CD4-positive, alpha-beta T cell treated with Interleukin-10 for 1 hour (primary cell): ENCODE measurements at places on chromosomes 2 and 18.

DNA sequence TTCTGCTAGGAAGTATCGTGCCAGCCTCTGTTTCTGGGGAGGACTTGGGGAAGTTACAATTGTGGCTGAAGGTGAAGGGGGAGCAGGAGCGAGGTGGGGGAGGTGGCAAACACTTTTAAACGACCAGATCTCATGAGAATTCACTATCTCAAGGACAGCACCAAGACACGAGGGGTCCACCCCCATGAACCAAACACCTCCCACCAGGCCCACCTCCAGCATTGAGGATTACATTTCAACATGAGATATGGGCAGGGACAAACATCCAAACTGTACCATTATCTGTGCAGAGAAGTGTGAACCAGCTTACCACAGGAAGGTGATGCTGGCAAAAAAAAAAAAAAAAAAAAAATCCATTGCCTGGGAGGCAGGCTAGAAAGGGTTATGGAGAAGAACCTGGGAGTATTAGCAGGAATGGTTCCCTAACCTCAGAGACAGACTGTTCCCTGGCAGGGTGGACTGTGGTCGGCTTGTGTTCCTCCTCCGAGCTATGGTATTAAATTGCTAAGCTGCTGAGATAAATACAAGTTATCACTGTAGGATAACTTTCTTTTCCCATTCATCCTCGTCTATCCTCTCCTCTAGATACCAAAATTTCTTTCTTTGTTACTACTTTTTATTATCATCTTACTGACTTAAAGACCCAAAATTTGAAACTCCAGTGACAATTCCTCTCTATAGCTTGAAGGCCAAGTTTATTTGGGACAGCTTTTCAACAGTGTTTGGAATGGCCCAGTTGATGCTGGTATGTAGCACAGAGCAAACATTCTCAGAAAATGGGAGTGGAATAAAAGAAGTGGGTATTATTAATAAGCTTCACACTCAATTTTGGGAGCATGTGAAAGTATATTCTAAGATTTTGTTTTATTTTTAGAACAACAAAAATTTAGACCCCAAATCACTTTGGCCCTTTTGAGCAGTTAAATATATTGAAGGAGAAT is 73.7 kb upstream of the MAP3K20 start:
- DNase-seq, result no peak

DNA sequence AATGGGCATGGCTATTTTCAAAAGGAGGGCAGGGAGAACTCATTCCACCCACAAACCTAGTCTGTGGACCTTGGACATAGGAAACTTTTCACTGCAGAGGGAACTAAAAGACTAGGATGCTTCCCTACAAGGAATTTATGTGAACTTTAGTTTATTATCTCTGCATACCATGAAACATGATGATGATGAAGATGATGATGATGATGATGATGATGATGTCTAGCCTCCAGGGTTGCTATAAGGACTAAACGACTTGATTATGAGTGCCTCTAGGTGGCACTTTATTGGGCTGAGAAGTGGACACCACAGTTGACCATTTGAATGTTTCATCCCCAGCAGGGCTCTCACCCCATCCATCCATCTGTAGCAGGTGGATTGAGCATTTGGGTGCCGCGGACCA is 260.0 kb upstream of the TCF4 start:
- DNase-seq, result no peak

GRCh38 chr18:59079264-59079663 is 60.4 kb upstream of the SEC11C start:
- DNase-seq, result no peak

- DNase-seq, result peak; percentile 65
Measured at GRCh38 chr2:111702119-111702803, 181.7 kb downstream of the ANAPC1 start.

GRCh38 chr2:65049010-65049639 is 7.1 kb upstream of the CEP68 start:
- no peak for DNase-seq

GRCh38 chr18:47381975-47382570 is 130.6 kb upstream of the SKOR2 start:
- DNase-seq, result no peak

GRCh38 chr2:41909584-41909983 is 138.2 kb upstream of the PKDCC start:
- no peak for DNase-seq

GRCh38 chr18:22330508-22330907 is 87.2 kb downstream of the CTAGE1 start:
- DNase-seq, result no peak

GRCh38 chr2:64722291-64723044 is 68.8 kb upstream of the SERTAD2 start:
- DNase-seq, result no peak

GRCh38 chr2:160238392-160238791 is 38.3 kb upstream of the ITGB6 start:
- DNase-seq, result no peak

- DNase-seq, result no peak
Measured at GRCh38 chr18:50310080-50310479, 22.6 kb upstream of the CXXC1 start.
